HTR-8/SVneo (cell line): ENCODE measurements at places on chromosomes 11 and 22.

DNA sequence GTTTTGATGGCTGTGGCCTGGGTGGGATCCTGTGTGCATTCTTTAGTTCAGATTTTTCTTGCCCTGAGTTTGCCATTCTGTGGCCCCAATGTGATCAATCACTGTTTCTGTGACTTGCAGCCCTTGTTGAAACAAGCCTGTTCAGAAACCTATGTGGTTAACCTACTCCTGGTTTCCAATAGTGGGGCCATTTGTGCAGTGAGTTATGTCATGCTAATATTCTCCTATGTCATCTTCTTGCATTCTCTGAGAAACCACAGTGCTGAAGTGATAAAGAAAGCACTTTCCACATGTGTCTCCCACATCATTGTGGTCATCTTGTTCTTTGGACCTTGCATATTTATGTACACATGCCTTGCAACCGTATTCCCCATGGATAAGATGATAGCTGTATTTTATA lies 620 bp downstream of the OR4C16 start:
- DNase-seq, result no peak

DNA sequence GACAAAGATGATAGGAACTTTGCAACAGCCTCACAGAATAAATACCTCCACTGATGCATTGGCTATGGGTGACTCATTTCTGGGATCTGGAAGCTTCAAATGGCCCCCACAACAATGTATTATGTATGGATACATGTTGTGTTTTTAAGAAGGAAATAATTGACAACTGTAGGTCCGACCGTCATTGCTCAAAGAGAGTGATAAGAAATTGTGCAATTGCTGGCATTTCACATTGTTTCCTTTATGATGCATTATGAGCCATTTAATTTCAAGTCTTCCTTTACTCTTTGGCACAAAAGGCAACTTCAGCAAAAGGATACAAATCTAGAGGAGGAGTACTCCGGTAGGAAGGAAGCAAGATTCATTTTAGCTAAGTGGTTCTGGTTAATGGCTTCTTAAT lies 2.0 kb downstream of the ANO3 start:
- no peak for DNase-seq

- no peak for DNase-seq
These were observed 344.3 kb downstream of the BRD1 start for GRCh38 chr22:49483281-49483870.

DNA sequence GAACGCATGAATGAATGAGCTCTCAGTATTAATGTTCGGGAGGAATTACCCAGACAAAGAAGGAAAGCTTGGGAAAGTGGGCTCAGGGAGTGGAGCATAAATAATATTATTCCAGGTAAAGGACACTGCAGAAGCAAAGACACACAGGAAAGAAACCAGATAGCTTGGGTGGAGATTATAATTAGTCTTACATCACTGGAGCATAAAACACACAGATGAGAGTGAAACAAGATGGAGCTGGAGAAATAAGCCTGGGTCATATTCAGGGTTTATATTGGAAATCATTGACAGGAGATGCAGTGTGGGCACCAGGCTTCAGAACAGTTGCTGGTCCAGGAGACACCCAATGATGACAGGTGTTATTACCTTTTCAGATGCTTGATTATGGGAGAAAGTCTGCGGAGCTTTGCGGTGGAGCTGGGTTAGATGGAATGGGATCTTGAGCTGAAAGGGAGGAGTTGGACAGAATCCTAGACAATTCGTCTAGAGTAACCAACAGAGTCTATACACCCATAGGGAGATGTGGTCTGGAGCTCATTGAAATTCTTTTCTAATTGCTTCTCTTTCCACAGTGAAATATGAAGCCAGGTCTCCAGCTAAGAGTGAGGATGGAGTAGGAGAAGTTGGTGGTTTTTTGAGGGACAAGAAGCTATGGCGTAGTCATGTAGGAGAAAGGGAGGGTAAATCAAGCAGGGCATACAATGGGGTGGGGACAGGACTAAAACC lies 227.2 kb downstream of the FAM76B start:
- no peak for DNase-seq

- DNase-seq, result no peak
These were observed 67.9 kb upstream of the WNT7B start for GRCh38 chr22:46044621-46045458.

DNA sequence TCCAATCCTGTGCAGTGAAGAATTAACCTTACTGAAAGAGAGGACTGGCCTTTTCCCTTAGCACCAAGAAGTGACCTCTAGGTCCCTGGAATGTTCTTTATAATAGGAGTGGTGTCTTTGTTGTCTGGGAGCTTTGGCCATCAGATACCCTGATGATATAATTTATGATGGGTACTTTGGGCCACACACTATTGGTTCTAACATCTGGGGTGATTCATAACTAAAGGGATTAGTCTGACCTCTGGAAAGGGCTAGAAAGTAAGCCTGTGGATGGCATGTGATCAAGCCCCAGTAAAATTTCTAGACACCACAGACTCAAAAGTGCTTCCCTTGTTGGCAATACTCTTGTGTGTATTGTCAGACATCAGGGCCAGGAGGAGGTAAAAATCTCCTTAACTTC lies 891.2 kb downstream of the KCNA4 start:
- no peak for DNase-seq

- no peak for DNase-seq
These were observed 81.6 kb downstream of the YAP1 start for GRCh38 chr11:102191832-102192231.

- DNase-seq, result no peak
These were observed 308.9 kb downstream of the NXPE2 start for GRCh38 chr11:114987186-114987760.

DNA sequence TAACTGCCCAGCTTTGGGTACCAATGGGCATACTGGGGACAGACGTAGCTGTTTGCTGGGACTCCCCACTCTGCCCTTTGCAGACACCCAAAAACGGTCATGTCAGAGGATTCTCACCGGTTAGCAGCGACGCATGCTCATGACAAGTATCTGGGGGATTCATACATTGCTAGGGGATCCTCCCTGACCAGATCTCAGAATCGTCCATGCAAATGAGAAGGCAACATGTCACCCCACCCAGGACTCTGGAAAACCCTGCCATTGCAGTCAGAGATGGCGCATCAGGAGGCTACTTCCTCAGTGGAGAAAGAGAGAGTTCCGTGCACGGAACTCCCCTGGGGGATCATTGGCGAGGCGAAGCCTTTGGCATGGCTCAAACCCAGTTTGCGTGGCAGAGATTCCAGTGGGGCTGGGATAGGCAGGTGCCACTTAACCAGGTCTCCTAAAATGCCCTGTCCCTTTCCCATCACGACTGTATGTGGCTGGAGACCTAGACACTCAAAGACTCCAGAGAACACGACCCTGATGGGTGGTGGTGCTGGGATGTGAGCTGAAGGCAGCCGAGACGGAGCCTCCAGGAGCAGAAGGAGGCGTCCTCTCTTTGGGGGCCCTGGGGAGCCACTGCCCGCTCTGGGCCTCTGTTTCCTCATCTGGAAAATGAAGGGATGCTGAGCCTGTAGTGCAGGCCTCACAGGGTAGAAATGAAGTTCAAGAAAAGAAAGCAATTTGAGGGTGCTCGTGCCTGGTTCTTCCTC lies 4.9 kb downstream of the RGL4 start:
- DNase-seq, result no peak

DNA sequence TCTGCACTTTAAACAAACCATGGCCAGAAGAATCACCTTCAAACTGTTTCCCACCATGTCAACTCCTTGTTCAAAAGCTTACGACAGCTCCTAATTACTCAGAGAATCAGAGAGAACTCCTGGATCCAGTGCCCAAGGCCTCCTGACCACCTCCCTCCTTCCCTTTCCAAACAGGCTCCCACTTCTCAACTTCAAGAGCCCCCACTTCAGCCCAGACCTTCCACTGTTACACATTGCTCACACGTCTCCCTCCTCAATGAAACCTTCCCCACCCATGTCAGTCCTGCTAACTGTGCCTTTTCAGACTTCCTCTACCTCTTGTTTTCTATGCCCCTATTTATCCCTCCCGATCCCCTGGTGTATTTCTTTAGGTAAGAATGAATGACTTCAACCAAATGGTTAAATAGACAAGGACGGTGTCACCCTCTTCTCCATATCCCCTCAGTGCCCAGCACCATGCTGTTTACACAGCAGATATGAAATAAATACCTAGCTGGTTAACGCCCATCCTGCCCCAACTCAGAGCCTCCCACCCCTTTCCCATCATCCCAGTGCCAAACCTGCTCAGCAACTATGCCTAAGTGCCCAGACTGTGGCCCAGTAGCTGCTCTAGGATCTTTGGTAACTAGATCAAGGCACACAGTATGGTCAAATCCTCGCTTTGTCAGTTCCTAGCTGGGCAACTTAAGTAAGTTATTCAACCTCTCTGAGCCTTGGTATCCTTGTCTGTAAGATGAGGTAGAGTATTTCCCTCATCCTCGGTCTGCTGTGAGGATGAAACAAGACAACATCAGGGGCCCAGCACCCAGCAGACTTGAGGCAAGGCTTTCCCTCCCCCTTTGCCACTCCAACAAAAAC lies 36.8 kb downstream of the PLEKHA7 start:
- no peak for DNase-seq

DNA sequence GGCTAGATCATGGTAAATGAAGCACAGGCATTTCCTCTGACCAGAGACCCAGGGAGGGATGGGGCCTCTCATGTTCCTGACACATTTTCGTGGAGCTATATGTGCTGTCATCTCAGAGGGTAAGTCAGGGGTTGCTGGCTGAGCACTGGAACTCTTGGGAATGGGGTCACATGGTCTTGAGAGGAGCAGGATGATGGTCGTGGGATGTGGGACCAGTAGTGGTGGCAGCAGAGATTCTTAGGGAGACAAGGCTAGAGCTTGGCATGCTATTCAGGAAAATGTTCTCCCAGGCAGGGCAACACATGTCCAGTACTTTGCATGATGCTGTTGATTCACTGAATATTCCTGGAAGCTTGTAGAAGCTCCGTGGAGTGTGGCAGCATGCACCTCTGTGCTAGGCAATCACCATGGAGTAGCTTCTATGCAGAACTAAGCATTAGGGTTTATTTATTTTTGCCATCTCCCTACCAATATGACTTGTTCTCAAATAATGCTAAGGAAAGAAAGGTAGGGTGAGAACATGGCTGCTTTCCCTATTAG lies 31.4 kb upstream of the TTC12 start:
- DNase-seq, result no peak

DNA sequence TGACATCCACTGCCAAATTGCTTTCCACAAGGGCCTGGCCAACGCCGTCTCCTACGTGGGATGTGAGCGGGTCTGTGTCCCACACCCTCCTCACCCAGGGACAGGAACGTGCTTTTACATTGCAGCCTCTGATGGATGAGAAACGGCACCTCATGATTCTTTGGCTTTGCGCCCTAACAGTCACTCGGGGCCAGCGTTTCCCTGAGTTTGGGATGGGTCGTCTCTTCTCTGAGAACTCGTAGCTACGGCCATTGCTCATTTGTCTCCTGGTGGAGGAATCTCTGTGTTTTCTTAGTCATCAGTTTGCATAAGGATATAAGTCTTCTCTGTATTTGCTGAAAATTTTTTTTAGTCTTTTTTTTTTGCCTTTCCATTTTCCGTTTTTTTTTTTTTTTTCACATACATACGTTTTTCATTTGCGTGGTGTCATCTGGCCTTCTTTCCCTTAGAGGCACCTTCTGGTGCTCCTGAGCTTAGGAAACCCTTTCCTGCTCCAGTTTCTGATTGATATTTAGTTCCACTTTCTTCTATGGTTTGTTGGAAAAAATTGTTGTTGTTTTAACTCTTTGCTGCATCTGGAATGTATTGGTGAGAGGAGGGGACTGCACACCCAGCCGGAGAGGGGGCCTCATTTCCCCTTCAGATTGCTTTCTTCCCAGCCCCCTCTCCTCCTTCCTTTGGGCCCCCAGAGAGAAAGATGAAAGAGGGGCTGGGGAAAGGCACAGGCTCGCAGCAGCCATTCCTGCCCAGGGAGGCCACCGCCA lies 12.0 kb downstream of the TNNT3 start:
- no peak for DNase-seq

DNA sequence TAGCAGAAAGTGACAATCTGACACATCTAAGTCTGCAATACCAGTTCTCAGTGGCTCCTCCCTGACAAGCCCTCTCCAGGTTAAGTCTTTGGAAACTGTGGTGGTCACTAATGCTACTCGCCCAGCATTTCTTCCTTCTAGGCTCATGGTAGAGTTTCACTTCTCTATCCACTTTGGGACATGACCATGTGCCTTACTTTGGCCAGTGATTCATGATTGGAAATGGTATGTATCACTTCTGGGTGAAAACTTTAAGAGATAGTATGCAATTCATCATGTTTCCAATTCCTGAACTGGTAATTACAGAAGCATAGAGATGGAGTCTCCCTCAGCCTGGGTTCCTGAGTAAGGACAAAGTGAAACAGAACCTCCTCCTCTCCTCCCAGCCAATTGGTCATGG lies 151.5 kb upstream of the LMO1 start:
- no peak for DNase-seq

- DNase-seq, result peak; percentile 21
These were observed 245.6 kb downstream of the BLID start for GRCh38 chr11:121870206-121871045.

DNA sequence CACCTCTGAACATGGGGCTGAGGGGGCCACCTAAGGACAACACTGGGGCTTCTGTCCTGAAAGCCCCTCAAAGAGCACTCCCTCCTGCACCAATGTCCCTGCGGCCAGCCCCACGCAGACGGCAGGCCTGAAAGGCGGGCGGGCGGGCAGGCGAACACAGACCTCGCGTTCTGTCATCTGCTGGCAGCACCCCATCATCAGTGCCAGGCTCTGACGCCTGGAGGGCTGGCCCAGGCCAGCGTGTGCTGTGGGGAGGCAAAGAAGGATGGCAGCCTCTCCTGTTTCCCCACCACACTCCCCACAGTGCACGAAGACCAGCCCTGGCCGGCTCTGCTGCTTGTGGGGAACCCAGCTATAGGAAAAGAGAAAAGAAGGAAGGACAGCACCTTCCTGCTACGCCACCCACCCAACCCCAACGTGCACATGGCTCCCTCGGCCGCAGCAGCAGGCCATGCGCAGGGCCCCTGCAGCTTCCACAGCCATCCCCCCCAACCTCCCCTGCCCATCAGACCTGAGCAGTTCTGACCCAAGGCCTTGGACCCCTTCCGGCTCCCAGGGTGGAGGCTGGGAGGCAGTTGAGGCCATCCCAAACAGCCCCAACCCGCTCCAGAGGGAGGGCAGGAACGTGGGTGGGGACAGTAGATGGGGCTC lies 3.5 kb downstream of the SBF1 start:
- DNase-seq, result no peak

DNA sequence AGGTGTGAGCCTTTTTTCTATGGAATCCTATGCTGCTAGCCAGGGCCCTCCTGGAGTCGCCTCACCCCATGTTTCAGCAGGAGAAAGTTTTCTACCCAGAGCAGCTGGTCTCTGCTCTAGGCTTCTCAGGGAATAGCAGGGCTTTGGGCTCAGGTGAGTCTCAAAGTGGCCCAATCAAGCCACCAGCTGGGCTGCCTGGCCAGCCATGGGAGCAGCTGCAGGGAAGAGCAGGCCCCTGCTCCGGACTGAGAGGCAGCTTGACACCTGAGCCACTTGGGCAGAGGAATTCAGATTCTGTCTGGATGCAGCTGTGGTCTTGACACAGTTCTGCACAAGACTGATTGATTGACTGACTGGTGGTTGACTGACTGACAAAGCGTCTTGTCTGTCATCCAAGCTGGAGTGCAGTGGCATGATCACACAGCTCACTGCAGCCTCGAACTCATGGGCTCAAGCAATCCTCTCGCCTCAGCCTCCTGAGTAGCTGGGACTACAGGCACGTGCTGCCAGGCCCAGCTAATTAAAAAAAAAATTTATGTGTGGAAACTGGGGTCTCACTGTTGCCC lies 57.5 kb upstream of the ARFGAP3 start:
- DNase-seq, result no peak
